Effector CD8-positive, alpha-beta T cell (primary cell): ENCODE measurements at places on chromosomes 1 and 21.

DNA sequence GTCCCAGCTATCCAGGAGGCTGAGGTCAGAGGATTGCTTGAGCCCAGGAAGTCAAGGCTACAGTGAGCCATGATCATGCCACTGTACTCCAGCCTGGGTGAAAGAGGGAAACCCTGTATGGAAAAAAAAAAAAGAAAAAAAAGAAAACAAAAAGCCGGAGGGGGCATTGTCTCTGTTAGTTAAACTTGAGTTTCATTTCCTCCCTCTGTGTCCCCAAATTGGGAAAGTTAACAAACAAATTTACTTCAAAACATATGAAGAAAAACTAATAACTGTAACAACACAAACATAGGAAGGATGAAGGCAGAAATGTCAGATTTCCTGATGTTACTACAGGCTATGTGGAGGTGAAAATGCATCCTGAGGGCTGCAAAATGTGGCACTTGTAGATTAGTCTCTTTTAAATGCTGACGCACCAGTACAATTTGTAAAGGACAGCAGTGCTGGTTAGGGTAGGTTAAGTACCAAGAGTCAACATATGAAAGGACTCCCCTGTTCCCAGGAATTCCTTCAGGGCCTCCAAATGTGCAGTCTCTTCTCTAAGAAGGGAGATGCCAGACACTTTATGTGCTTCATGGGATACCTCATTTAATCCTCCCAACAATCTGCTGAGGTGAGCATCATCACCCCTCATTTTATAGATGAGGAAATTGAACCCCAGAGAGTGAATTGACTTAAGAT is 52.9 kb downstream of the DEGS1 start:
- DNase-seq: no peak

- DNase-seq: no peak
Measured at GRCh38 chr1:160834945-160835565, 27.6 kb downstream of the CD244 start.

DNA sequence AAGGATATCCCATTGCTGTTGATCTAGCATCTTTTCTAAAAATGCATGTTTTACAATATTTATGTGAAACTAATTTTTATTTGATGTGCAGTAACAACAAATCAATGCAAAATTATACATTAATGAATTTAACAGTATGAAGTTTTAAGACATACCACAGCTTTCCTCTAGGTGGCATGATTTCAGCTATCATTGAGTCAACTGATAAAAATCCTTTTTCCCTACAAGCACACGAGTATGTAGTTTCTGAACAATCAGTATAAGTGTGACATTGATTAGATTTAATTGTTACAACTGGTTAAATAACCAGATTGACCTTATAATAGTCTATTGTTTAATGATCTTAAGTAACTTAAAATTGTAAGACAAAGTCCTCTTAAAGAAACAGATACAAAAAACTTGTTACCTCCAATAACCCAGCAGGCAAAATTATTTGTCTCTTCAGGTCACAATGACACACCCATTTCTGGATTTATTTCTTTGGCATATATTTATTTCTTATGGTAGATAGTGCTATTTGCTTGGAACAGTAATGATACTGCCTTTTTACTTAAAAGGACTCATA is 5.8 kb upstream of the TGFB2 start:
- DNase-seq: no peak

DNA sequence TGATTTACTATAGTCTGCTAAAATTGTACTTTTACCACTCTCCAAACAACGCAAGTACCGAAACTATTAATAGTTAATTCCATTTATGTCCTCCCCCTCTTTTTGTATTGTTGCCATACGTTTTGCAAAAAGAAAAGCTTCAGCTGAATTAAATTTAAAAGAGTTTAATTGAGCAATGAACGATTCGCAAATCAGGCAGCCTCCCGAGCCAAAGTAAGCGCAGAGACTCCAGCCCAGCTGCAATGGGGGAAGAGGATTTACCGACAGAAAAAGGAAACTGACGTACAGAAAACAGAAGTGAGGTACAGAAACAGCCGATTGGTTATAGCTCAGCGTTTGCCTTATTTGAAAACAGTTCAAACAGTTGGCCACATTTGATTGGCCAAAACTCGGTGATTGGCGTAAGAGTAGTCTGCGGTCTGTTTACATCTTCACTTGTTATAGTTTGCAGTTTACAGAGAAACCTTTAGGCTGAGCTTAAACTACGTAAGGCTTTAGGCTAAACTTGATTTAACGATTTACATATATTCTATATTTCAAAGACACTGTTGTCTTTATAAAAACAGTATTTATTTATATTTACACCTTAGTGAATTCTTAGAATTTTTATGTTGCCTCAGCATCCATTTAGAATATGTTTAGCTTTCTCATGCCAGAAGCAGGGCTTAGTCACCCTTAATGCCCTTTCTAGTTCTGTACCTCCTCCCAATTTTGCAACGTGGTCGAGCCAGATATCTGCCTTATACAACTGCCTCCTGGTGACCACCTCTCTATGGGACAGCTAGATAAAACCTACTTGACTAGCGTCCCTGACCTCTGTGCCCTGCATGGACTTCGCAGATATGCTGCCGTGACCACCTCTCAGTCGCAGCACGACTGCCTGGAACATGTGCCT is 23.8 kb downstream of the CR1 start:
- no peak for DNase-seq

GRCh38 chr1:162868972-162869371 is 8.0 kb upstream of the CCDC190 start:
- DNase-seq: no peak

DNA sequence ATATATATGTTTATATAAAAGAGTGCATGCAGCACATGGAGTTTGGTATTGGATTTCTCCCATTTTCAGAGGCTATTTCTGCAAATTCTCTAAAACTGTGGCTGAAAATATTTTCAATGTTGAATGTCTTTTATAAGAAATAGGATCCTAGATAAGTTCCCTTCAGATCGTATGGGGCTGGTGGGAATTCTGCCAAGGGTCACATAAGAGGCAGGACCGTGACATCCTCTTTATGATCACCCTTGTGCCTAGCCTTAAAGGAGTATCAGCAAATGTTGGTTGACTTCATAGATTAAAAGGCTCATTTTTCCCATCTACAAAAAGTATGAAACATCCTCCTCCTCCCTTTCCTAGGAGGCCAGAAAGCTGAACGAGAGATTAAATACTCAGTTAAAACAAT is 1.3 kb upstream of the IFNAR2 start:
- no peak for DNase-seq

GRCh38 chr1:204627436-204627835 is 58.1 kb downstream of the LRRN2 start:
- no peak for DNase-seq

GRCh38 chr1:159014851-159015250 is 5.1 kb downstream of the IFI16 start:
- no peak for DNase-seq

DNA sequence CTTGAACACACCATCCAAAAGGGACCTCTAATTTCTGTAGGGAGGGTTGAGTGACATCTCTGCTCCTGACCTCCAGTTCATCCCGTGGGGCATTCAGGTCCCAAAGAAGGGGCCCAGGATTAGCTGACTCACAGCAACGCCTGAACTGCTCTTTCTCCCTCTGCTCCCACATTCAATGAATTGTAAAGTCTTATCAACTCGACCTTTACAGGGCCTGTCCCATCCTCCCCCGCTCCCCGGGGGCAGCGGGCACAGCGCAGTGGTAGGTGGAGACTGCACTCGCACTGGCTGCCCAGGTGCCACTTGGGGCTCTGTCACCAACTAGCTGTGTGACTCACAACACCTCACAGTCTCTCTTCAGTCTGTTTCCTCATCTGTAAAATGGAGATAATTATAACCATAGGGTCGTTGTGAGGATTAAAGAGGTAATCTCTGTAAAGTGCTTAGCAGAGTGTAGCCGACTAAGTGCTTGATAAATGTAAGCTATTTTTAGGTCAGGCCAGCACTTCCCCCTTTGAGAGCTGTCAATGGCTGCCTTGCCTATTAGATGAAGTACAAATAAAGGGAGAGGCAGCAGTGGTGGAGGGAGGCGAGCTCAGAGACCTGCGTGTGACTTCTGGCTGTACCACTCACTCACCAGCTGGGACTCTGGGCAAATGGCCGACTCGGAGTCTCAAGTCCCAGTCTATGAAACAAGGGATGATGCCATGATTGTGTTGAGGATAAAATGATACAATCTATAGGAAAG is 637 bp upstream of the MYBPHL start:
- DNase-seq: no peak

DNA sequence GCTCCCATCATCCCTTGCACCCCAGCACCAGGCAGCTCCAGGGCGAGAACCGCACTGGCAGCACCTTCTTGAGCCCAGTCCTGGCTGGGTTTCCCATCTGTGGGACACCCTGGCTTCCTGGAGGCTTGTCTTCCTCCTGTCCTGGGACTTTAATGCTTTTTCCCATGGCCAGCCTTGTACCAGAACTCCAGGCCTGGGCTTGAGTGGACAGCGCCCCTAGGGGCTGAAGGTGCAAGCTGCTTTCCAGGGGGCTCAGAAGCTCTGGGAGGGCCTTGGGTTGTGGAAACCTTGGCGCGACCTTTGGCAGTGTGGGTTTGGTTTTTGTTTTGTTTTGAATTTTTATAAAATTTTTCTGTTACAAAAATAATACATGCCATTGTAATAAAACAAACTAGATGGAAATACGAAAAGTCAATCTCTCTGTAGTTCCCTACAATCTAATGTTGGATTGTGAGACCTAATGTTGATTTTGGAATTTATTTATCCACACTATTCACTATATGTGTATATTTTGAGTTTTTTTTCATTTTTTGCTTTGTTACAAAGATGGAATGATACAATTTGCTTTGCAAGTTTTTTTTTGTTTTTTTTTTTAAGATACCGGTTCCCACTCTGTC is 33.8 kb upstream of the RPL11 start:
- DNase-seq: no peak

GRCh38 chr1:238861342-238862066 is 524.9 kb upstream of the CHRM3 start:
- no peak for DNase-seq

DNA sequence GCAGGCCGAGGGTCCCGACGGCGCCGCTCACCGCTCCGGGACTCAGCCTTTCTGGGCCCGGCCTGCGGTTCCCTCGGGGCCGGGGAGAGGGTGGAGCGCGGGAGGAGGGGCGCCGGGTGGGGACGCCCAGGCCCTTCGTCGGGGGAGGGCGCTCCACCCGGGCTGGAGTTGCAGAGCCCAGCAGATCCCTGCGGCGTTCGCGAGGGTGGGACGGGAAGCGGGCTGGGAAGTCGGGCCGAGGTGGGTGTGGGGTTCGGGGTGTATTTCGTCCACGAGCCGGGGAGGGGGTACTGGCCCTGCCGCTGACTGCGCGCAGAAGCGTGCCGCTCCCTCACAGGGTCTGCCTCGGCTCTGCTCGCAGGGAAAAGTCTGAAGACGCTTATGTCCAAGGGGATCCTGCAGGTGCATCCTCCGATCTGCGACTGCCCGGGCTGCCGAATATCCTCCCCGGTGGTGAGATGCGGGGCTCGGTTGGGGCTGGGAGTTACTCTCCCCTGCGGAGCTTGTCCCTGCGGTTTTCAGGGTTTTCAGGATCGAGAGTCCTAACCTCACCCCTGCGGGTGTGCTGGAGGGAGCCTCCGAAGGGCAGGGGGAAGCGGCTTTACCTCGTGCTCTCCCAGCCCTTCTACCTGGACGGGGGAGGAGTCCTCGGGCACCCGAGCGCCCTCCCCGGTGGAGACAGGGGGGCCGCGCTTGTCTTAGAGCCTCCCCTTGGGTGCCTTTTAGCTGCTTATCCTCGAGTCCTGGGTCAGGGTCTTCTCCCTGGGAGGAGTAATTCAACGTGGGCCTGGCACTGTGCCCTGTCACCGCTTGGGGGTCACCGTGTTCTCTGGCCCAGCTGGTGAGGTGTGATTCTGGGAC is 2.1 kb downstream of the SAMD11 start:
- DNase-seq: no peak

DNA sequence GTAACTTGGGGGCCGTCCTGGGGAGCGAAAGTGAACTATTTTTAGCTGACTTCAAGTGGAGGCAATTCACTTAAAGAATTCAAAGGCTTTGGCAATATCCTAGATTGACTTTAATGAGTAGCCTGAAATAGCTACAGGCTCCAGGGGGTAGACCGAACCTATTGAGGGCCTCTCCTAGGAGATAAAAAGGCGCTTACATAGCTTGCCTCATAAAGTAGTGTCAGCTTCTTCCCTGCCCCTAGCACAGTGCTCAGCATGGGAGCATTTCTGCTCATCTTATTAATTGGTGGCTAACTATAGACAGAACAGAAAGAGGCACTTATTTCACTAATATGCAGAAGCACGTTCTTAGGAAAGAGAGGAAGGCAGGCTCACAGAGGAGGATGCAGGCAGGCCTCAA is 12.3 kb upstream of the CTNNBIP1 start:
- no peak for DNase-seq

DNA sequence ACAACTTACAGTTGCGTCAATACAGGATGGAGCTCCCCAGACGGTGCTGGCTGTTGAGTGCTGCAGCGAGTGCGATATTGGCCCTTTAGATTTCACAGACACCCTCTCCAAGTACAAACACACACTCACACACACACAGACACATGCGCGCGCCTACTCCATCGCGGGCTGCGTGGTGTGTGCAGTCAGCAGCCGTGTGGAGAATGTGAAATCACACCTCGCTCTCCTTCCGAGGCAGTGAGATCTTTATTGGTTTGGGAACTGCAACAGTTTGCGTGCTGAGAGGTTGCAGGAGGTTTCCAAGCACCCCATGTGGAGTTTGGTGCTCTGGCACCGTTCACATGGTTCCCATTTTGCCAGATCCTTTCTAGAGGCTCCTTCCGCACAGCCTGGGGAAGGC is 372.2 kb downstream of the RRAGC start:
- DNase-seq: no peak

DNA sequence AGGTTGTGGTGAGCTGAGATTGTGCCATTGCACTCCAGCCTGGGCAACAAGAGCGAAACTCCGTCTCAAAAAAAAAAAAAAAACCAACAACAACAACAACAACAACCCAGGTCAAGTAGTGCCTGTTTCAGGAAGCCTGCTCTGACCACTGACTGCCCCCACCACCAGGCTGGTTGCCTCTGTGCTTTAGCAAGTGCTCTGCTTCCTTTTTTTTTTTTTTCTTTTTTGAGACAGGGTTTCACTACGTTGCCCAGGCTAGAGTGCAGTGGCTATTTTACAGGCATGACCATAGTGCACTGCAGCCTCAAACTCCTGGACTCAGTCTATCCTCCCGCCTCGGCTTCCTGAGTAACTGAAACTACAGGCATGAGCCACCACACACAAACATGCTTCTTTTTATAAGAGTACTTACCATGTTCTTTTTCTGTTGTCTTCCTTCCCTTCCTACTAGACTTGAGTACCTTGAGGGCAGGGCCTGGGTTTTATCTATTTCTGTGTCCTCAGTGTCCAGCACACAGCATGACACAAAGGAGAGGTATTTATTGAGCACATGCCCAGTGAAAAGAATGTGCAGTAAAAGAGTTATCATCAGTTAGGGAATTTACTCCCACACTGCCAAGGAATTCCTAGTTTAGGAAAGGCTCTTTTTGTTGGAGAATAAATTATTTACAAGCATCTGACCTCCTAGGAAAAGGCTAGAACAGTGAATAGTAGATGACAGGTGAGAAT is 9.9 kb upstream of the COA7 start:
- no peak for DNase-seq

DNA sequence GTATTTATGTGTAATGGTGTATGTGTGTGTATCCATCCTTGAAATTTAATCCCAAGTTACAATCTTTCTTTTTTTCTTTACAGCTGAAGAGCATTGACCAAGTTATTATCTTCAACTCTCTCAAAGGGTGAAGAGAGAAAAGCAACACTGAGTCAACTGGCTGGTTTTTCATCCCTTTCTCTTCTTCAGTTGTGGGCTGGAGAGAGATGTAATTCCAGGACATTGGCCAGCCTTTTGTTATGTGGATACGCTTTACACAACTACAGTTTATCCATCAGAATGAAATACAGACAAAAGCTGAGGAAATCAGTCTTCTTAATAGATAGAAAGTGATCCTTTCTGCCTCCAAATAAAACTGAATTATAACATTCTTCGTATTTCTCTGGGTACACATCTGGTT is 357.0 kb upstream of the NCAM2 start:
- no peak for DNase-seq
